ENCODE measurements at places on chromosomes 5 and 9. TPM values are rescaled to one million over a fixed set of nuclear protein-coding genes. Genes with fewer than 3 reads are reported as not detected.

DNA sequence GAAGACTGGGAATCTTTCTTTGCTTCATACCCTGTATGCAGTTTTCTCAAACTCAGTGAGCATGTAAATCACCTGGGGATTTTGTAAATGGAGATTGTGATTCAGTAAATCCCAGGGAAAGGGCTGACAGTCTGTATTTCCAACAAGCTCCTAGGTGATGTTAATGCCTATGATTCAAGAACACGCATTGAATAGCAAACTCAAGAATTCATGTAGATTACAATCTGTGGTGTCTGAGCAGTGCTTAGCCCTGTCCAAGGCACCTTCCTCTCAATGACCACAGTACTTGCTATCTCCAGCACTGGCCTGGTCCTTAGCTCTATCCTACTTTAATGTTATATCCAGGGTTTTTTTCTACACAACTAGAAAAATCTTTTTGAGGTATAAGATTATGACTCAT, 721.4 kb upstream of the MEF2C start:
- DNase-seq = no peak

DNA sequence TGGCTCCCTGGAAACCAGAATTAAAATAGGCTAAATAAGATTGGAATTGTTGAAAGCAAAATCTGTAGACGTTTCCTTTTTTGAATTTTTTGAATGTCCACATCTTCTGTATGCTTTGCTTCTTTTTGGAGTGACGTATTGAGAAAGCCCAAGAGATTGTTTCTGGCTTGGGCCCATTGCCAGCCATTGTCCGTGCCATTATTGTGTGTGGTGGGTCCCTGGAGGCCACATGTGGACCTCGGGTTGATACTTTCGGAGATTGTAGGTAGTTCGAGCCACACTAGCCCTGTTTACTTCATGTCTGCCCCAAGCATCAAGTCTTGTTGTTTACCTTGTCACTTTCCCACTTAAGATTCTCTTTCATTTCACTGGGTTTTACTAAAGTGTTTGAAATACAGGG, 106.0 kb downstream of the PALM2AKAP2 start:
- DNase-seq = no peak

- DNase-seq = no peak
These were observed 53.7 kb downstream of the TRIM36 start for GRCh38 chr5:115116001-115116400.

- no peak for DNase-seq
These were observed 66.8 kb upstream of the IL17B start for GRCh38 chr5:149445739-149446369.

DNA sequence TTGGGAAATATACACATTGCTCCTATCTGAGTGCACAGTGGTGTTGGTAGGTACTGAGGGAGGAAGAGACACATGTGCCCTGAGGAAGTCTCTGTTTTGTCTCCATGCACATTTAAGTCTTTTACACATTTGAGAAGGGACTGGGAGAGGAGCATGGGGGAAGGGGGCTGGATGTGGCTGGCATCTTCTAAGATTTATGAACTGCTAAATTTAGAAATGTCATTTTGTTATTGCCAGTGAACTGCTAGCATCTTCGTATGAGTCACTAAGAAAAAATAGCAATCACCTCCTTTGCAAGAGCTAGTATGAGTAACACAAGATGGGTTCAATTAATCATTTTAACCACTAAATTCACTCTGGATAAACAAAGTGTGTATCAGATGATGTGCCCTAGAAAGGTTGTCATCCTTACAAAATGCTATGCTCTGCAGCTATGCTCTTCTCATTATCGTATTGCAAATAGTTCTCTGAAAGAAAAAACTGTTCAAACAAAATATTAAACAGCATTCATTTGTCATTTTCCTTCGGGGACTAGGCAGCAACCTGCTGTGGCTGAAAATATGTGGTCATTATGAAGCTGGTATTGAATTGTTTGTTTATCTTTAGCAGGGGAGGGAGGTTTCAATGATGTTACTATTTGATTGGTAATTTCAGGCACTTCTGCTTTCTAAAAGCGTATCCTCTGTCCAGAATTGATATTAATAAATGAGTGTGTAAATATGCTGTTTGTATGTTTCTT, 236.5 kb downstream of the DMRTA1 start:
- no peak for DNase-seq

DNA sequence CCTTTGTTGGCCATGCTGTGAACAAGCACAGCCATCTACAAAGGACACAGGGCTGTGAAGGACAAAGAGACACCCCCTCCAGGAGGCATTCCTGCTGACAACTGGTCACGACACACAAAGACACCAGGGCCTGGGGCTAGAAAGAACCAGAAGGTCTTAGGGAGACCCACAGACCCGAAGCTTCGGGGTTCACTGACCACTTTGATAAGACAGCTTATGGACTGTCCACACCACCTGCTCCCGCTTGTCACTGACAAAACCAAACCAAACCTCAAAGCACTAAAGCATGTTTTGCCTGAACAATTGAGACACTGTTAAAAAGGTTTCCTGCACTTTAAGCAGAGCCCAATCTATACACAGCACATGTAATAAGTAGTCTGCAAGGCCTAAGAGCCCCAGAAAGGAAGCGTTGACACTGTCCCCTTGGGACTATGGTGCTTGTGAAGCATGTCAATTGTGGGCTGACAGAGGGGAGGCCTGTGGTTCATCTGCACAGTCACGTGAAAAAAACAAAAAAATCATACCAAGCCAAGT, 185.0 kb downstream of the GAPVD1 start:
- no peak for DNase-seq

DNA sequence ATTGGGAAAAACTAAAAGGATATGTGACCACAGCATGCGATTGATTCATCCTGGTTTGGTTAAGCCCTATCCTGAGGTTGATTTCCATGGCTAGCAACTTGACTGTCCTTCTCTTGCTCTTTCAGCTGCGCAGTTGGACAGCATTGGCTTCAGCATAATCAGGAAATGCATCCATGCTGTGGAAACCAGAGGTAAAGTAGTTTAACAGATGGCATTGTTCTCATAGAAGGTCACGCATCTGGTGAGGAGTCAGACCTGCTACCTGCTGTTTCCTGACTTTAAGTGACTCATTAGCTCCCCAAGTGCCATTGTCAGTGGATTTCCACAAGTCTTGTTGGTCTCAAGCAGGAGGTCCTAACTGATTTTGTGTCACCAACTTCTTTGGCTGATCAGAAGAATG, 266.9 kb downstream of the ARHGAP26 start:
- no peak for DNase-seq

- no peak for DNase-seq
These were observed 116.0 kb upstream of the SLC28A3 start for GRCh38 chr9:84456527-84456926.

- no peak for DNase-seq
These were observed 654.5 kb downstream of the CETN3 start for GRCh38 chr5:89755024-89755423.

GRCh38 chr5:151624476-151624875, 33.3 kb upstream of the FAT2 start:
- no peak for DNase-seq

- no peak for DNase-seq
These were observed 74.3 kb downstream of the NLN start for GRCh38 chr5:65796269-65796668.

- DNase-seq = no peak
These were observed 106.5 kb upstream of the DAB2 start for GRCh38 chr5:39531306-39531705.

DNA sequence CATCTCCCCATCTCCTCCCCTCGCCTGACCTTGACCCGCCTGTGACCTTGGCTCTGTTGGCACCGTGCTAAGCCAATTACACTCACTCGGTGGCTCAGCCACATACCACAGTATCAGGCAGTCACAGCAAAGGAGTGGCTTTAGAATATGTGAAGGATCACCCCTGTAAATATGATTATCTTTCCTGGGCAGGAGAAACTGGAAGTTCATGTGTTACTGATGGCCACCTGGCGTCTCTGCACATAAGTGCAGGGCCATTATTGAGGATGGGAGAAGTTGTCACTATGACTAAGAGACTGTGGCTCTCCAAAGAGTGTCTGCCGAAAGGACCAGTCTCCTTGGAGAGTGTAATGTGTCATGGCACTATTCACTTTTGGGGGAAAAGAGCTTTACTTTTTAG, 116.9 kb upstream of the S1PR3 start:
- no peak for DNase-seq

GRCh38 chr9:33157960-33158842, 8.9 kb downstream of the B4GALT1 start:
- no peak for DNase-seq

The SH3PXD2B gene
- polyA plus RNA-seq = 3.0 TPM

The ITGA2 gene
- polyA plus RNA-seq = 0.12 TPM

The PHYHD1 gene
- 34.2 TPM for polyA plus RNA-seq

The MINAR2 gene
- polyA plus RNA-seq = not detected

The IFNA21 gene
- not detected for polyA plus RNA-seq

The PCDHGB7 gene
- 0.78 TPM for polyA plus RNA-seq

The LCN10 gene
- polyA plus RNA-seq = 0.12 TPM
